ENCODE measurements at places on chromosomes 1 and 21.

GRCh38 chr21:33945652-33946270 is 30.2 kb upstream of the ATP5PO start:
- no peak for DNase-seq

- DNase-seq: no peak
These were observed 16.6 kb downstream of the SYDE2 start for GRCh38 chr1:85184245-85184644.

DNA sequence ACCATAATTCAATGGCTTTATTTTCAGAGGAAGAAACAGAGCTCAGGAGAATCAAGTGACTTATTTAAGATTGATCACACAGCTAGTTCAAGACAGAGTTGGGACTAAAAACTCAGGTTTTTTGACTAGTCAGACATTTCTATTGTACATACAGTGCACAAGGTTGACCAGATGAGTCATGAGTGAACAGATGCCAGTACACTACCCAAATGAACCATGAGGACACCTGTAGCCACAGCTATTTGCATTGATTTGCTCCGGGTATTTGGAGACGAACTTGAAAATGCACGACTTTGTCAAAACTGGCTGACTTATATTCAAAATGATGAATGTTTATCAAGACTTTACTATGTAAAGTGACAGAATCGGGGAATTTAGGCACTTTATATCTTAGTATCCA is 161.7 kb upstream of the ST6GALNAC5 start:
- DNase-seq: no peak

GRCh38 chr1:14662116-14662515 is 63.6 kb downstream of the KAZN start:
- DNase-seq: no peak

DNA sequence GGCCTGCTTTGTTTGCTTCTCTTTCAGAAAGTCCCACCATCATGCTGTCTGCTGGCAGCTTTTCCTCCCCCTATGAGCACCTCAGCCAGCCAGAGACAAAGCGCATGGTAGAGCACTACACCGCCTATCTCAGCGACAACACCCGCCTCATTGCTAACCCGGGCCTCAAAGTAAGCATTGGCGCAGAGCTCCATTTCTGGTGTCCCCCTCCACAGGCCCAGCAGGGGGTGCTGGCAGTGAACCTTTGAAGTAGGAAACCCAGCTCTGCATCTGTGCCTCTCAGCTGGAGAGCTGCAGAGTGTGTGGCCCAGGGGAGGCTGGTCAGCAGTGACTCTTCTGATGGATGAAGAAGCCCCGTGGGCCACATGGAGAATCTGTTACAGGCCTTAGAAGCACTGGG is 81.2 kb upstream of the RAVER2 start:
- DNase-seq: no peak

All from activated naive CD8-positive, alpha-beta T cell treated with anti-CD3 and anti-CD28 coated beads, Interleukin-2, amount 50 U/mL, for 16 hours (primary cell).